ENCODE measurements at places on chromosomes 5 and 9.

DNA sequence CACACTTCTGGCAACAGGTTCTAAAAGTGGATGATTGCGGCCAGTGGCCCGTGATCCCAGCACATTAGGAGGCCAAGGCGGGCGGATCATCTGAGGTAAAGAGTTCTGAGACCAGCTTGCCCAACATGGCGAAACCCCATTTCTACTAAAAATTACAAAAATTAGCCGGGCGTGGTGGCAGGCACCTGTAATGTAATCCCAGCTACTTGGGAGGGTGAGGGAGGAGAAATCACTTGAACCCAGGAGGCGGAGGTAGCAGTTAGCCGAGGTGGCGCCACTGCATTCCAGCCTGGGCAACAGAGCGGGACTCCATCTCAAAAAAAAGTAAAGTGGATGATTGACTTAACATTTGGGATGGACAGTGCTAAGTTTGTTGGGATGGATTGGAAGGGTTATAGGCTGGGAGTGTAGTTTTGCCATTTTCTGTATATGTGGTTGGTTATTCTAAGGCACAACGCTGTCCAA is 3.4 kb downstream of the MATR3 start:
- DNase-seq = no peak

GRCh38 chr9:94630833-94631232 is 8.5 kb downstream of the FBP1 start:
- DNase-seq = no peak

DNA sequence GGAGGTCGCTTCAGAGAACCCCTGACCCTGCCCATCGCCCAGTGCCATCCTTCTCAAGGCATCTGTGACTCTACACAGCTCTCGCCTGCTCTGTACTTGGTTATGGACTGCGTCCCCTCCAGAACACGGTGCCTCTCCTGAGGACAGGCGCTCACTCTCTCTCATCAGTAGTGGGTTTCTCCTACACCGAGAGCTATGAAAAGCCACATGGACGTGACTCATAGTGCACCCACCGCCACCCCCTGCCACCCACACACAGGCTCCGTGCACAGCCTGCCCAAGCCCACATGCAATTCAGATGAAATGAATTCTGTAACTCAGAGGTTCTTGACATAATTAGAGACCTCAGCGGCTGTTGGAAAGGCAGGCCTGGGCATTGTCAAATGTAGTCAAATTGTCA is 13.9 kb downstream of the GTF3C5 start:
- DNase-seq = no peak

DNA sequence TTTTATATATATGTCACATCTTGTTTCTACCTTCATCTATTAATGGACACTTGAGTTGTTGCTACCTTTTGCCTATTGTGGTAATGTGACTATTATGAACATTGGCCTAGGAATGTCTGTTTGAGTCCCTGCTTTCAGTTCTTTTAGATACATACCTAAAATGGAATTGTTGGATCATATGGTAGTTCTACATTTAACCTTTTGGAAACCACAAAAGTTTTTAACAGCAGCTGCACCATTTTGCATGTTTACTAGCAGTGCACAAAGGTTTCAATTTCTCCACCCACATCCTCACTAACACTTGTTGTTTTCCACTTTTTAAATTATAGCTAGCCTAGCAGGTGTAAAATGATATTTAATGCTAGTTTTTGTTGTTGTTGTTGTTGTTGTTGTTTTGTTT is 88.4 kb downstream of the GALNT10 start:
- no peak for DNase-seq

- no peak for DNase-seq
These were observed 97.6 kb upstream of the CTSL start for GRCh38 chr9:87628346-87628745.

GRCh38 chr5:86039351-86039750 is 578.4 kb upstream of the COX7C start:
- DNase-seq = no peak

GRCh38 chr5:117486261-117486660 is 911.6 kb upstream of the SEMA6A start:
- DNase-seq = no peak

- peak; percentile 78 for DNase-seq
These were observed 26.1 kb downstream of the IDNK start for GRCh38 chr9:83649080-83649479.

GRCh38 chr5:180056153-180056552 is 15.4 kb downstream of the RNF130 start:
- DNase-seq = no peak

- no peak for DNase-seq
These were observed 216.3 kb downstream of the GADD45G start for GRCh38 chr9:89821081-89821480.

All from activated gamma-delta T cell treated with Interleukin-2 at 50 U/mL for 16 hours (primary cell).